Stimulated activated naive CD4-positive, alpha-beta T cell (primary cell): ENCODE measurements at places on chromosomes 16 and 17.

DNA sequence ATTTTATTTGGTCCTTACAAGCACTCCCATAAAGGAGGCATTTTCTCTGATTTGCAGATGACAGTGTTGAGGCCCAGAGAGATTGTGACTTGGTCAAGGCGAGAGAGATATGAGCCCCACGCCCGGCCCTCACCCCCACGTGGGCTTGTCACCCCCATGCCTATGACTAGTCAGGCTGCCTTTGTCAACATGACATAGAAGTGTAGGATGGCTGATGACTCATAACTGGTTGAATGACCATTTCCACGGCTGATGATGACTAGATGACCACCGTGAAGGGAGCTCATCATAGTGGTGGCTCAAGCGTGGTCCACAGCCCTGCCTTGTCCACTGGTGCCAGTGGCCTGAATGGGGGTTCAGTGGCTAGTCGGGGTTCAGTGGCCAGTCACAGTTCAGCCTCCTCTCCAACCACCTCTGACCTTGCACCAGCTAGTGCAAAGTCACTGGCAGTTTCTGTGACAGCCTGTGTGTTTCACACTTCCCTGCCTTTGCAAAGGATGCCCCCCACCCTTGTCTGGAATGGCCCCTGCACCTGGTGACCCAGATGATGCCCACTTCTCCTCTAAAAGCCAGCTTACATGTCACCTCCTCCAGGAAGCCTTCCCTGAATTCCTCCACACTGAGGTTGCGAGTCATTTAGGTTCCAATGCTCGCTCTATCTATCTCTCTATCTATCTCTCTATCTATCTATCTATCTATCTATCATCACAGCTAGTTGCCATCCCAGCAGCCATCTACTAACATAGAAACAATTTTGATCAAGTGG, 3.8 kb upstream of the WSCD1 start:
- no peak for DNase-seq

- no peak for DNase-seq
Observed at GRCh38 chr16:88886420-88886844, 20.0 kb upstream of the PABPN1L start.

DNA sequence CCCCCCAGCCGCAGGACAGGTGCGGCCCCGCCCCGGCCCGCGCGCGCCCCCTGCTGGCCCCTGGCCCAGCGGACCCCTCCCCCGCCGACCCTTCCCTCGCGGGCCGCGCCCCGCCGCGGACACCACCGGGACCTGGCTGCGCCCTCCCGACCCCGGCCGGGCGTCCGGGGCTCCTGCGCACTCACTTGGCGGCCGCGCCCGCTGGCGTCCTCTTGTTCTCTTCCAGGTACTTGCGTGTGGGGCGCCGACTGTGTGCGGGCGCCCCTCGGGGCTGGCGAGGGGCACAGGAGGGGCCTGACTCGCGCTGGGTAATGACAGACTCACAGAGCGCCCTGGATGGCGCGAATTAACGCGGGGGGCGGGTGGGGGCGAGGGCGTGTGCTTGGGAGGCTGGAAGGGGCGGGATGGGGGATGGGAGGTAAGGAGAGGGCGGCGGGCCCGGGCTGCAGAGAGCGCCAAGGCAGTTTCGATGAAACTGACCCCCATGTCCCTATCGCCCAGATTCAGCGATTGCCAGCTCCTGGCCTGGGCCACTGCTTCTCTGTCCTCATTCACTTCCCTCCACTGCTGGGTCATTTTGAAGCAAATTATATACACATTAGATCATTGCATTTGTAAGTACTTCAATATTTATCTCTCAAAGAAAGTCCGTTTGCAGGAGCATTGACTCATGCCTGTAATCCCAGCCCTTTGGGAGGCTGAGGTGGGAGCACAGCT, 445 bp upstream of the DBNDD1 start:
- DNase-seq: peak; percentile 14

DNA sequence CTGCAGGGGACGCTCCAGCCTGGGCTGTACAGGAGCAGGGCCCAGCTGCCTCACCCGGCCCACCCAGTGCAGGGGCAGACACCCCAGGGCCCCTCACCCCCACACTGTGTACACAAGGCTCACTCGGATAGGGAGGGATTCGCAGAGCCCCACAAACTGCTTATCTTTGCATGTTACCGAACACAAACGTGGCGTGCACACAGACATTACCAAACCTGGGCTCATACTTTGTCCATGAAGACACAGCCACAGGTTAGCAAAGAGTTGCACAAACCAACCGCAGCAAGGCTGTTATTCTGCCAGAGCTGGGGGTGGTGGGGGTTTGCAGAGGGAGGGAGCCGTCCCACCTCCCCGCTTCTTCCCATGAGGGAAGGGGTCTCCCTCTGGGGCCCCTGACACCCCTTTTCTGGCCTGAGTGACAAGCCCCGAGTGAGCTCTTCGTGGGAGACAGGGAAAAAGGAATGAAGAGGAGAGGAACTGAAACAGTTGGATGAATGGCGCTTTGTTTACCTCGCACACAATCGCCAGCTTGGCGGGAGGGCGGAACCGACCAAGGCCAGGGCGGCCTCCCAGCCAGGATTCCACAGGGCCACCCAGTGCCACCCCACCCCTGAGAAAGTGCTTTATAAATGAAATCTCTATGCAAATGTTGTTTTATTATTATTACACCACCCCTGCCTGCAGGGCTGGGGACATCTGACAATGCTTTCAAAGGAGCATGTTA, 434 bp upstream of the CPSF4L start:
- DNase-seq: no peak

GRCh38 chr16:65148804-65149203, 26.9 kb upstream of the CDH11 start:
- DNase-seq: no peak

- no peak for DNase-seq
Observed at GRCh38 chr16:15954814-15955151, 5.4 kb downstream of the ABCC1 start.

GRCh38 chr17:56884483-56885311, 29.2 kb downstream of the TRIM25 start:
- DNase-seq: no peak

DNA sequence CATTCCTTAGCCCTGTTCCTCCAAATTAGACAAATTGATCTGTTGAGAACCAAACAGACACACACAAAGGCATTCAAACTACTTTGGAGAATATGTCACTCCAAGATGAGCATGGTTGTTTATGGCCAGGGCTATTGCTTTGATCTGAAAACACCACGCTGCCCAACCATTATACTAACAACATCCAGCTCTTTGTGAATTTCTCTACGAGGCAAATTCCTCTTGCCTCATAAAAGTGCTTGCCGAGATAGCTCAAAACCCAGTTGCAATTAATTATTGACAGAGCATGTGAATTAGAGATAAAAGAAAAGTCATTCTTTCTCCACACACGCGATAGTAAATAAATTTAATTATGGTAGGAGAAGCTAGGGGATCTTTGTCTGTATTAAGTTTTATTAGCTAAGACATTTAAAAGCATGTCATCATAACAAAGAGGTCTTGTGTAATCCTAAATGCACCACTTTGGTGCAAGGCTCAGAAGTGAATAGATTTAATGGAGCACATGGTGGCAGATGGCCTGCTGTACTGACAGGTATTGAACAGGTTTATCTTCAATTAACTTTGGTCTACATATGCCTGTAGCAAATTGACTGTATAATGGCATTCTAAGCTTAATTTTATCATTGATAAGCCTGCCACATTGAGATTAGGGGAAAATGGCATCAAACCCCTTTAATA, 441.8 kb downstream of the HS3ST4 start:
- DNase-seq: no peak

- no peak for DNase-seq
Observed at GRCh38 chr16:30896261-30896888, at the start of gene CTF1. Gene CTF1, plus strand, starts transcription at chr16:30896614. Its CDS starts 30 bp downstream, at chr16:30896644.

GRCh38 chr17:80272366-80272765, 11.7 kb downstream of the RNF213 start:
- DNase-seq: no peak

DNA sequence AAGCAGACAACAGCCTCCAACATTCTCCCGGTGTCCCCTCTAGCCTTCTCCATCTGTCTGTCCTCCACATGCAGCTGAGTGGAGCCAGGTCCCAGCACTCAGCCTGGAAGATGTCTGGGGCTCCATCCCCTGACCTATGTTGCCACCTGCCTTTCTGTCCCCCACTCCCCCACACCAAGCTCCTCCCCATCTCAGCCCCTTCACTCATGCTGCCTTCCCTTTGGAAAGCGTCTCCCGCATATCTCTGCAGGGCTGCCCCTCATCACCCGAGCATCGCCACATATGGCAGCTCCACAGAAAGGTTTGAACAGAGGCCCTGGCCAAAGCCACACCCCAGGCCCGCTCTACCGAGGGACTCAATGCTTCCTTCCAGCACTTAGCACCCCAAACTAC, 24.2 kb downstream of the NSMCE1 start:
- no peak for DNase-seq

DNA sequence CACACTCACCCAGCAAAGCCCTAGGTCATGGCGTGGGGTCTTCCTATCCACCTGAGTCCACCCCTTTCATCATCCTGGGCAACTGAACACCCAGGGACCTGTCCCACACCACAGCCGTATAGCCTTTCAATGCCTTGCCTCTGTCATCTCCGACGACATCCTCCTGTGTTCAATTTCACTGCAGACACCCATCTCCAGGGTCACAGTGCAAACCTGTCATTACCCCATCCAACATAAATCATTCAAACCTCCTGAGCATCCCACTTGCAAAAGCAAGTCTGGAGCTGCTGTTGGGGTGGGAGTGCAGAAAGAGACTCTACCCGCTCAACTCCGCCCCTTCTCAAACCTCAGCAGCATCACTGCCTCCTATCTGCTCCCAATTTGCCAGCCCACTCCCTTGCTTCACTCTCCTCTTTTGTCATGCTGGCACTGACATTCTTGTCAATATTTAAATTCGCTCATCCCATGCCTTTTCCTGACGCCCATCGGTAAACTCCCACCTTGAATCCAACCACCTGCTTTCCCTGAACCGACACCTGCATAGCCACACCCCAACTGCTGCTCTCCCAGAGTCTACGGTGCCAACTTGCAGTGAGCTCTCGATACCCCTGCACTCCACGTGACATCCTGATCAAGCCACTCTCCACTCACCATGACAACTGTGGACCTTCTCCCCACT, 37.0 kb downstream of the MARF1 start:
- DNase-seq: no peak

GRCh38 chr17:4144422-4144747, 1.4 kb downstream of the CYB5D2 start:
- DNase-seq: peak; percentile 33

DNA sequence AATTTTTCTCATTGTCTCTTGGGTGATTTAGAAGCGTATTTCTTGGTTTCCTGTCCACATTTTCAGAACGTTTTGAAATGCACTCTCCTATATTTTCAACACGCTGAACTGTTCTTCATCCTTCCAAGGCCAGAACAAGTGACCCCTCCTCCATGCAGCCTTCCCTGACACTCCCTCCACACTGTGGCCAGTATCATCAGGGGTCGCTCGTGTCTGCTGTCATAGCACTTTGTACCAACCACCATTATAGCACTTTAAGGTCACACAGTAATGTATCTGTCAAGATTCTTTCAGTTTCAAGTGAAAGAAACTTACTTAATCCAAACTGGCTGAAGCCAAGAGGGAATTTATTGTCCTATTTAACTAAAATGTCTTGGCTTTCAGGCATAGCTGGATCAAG, 17.5 kb upstream of the IL21R start:
- no peak for DNase-seq

DNA sequence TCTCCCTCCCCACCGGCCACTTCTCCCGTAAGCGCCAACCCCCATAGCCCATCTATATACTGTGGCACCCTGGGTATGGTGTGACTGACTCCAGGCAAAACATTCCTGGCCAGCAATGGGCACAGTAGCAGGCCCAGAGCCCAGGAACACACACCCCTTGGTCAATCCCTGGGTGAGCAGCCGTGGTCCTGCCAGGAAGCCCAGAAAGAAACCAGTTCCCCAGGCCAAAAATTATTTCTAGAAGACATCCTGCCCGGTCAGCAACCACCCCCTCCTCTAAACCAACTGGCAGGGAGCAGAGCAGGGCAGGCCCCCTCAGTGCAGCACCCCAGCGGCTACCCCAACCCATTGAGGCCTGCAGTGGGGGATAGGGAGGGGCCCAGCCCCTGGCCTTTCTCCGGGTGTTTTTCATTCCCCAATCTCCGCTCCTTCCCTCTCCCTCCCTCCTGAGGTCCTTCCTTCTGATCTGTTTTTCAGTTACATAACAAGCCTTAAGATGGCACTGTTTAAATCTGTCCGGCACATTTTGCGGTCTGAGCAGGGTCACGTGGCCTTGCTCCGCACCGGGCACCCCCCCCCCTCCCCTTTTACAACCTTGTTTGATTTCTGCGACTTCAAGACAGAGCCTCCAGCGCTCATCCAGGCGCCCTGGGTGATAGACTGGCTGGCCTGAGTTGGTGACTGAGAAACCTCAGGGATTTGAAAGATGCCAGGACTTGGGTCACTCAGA, 2.0 kb downstream of the NPTX1 start:
- peak; percentile 43 for DNase-seq

GRCh38 chr16:931626-932500, 38.9 kb downstream of the LMF1 start:
- no peak for DNase-seq

DNA sequence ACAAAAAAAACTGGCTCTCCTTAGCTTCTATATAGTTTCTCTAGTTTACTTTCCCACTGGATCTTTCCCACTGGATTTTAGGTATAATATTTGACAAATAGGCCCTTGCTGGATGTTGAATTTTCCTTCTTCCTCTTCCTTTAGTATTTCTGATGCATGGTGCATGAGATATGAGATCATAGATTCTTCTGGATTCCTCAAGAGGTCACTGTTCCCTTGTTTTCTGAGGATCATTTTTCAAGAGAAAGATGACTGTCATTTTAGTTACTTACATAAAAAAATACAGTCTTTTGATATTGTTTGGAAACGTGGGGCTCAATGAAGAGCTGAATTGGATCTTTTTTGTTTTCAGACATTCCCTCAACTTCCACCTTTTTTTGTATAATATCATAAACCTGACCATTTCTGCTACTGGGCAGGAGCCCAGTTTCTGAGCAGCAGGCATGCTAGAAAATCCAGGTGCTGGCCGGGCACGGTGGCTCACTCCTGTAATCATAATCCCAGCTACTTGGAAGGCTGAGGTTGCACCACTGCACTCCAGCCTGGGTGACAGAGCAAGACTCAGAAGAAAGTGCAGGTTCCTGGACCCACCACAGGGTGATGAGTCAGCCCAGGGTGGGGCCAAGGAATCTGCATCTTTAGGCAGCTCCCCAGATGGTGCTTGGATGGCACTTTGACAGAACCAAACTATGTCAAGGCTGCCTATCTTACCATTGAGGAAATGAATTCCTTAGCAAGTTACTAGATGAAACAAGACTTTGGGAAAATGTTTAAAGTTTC, 70.3 kb downstream of the SDR42E1 start:
- no peak for DNase-seq

- no peak for DNase-seq
Observed at GRCh38 chr17:57288773-57289121, 32.4 kb downstream of the MSI2 start.

- no peak for DNase-seq
Observed at GRCh38 chr17:60106340-60107059, 27.8 kb upstream of the HEATR6 start.
